Activated T-helper 1 cell treated with anti-CD3 and anti-CD28 coated beads, Interleukin-2, amount 50 U/mL, for 16 hours (primary cell): ENCODE measurements at places on chromosomes 7 and 10.

GRCh38 chr10:122553341-122553740, 7.2 kb upstream of the DMBT1 start:
- no peak for DNase-seq

DNA sequence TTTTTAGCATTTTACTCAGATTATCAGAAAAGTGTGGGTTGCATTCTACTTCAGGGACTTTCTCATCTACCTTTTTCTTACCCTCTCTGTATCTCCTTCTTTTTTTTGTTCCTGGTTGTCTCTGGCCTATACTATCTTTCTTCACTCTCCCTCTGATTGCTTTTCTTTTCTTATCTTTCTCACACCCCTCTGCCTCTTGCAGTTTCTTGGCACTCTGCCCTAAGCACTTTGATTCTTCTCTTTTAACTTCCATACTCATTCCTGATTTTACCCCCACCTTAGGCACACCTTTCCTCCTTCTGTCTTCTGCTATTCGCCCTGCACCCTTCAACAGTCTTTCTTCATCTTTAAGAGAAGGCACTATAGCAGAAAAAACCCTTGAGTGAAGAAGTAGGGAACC, 92.8 kb upstream of the HPS1 start:
- no peak for DNase-seq

DNA sequence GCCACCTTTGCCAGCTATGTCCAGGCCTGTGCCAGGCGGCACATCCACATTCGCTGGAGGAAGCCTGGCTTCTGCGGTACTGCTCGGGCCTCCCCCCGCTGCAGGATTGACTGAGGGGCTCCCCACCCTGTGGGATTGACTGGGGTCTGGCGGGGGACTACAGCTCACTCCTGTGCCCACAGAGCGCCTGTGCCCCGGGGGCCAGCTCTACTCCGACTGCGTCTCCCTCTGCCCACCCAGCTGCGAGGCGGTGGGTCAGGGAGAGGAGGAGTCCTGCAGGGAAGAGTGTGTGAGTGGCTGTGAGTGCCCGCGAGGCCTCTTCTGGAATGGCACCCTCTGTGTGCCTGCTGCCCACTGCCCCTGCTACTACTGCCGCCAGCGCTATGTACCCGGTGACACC, 6.7 kb upstream of the ZNF467 start:
- DNase-seq: no peak

GRCh38 chr7:116180302-116180701, 30.0 kb upstream of the TES start:
- no peak for DNase-seq
